ENCODE measurements at places on chromosomes 5 and 9.

- DNase-seq: no peak
Observed at GRCh38 chr5:75710637-75711036, 6.6 kb downstream of the POC5 start.

- peak; percentile 59 for DNase-seq
Observed at GRCh38 chr9:35907711-35908503, 1.4 kb upstream of the SPAAR start.

- no peak for DNase-seq
Observed at GRCh38 chr5:15550502-15551112, 50.6 kb downstream of the FBXL7 start.

DNA sequence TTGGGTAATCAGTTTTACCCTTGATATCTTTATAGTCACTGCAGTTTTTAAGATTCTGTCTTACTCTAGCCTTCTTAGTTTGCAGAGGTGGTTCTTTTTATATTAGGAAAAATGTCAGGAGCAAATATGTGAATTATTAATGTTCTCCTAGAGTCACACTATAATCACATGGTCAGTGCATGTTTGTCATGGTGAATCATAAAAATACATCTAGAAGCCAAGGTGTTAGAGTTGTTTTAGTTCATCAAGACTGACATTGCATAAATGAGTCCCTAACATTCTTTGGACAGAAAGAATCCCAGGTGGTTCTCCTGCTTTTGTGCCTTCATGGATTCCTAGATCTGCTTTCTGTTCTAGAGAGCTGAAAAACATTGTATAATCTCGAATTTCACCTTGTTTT lies 22.9 kb downstream of the ATG10 start:
- DNase-seq: peak; percentile 33

GRCh38 chr9:34346873-34347799 lies 17.8 kb downstream of the NUDT2 start:
- DNase-seq: no peak

DNA sequence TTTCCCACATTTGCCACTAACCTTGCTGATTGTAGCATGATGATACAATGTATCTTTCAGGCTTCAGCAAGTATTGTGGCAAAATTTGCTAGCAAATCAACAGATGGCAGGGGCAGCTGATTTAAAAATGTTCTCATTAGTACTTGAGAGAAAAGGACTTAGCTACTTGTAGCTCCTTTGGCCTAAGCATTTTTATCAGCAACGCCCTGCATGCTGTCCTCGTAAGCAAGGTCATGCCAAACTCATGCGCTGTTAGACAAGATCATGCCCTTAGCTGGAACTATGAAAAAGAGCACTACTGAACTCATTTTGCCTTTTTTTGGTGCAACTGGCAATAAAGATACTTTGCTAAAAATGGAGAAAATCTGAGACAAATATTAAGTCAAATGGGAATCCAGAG lies 197.1 kb downstream of the ICE1 start:
- no peak for DNase-seq

DNA sequence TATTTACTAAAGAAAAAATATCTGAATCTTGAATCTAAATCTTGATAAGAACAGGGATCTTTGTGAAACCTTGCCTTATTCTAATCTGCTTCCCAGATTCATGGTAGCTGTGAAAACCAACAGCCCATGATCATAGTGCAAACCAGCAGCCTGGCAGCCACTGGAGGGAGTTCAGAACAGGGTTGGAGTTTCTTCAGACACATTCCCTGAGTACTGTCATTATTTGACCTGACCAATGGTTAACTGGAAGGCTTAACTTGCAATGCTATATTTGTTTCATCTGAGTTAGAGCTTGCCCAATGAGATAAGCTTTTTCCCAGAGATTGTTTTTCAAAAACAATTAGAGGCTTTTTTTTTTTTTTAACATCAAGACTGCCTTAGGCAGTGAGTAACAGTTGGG lies 47.8 kb downstream of the LOX start:
- DNase-seq: peak; percentile 47

DNA sequence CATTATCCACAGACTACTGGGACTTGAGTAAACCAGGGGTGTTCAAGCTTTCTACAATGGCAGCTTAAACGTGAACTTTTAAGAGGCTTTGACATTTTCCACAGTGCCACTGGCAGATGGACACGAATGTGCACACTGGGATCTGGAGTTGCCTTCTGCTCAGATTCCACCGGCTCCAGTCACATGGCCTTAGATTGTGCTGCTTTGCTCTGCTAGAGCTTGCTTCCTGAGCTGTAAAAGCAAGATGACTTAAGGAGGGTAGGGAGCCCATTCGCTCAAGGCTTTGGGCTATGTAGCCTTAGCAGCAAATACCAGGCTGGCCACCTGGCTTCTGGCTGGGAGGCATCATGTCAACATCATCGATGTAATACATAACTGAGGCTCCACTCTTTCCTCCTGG lies 436.9 kb downstream of the MED10 start:
- no peak for DNase-seq

- peak; percentile 3 for DNase-seq
Observed at GRCh38 chr5:140073296-140073695, 30.2 kb upstream of the NRG2 start.

DNA sequence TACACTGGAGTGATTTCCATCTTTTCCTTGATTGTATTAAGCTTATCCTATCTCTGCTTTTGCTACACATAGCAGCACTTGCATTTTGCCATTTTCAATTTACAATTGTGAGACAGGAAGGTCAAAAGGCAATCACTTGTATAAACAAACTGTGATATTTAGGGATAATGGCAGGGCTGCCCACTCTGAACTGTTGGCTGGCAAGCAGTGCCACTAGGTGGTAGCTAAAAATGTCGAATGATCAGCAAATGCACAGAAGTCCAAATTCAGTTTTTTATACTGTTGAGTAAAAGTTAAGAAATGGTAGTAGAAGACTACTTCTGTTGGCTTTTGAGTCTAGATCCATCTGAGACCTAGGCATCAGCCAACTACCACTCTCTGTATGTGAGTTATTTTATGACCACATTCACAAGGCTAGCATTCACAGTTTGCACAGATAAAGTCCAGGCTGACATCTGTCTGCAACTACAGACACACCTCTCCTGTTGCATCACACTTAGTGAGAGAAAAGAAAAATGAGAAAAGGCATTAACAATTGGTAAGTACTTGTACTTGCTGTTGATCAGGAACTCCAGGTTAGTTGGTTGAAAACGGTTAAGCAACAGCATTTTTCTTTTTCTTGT lies 108.8 kb upstream of the ASTN2 start:
- DNase-seq: no peak

- peak; percentile 0 for DNase-seq
Observed at GRCh38 chr5:45578270-45578669, 117.9 kb downstream of the HCN1 start.

GRCh38 chr5:115985802-115986757 lies 23.8 kb downstream of the LVRN start:
- peak; percentile 67 for DNase-seq

GRCh38 chr5:90020575-90021538 lies 388.7 kb downstream of the CETN3 start:
- peak; percentile 94 for DNase-seq

GRCh38 chr5:119070578-119070827 lies 384 bp upstream of the DMXL1 start:
- DNase-seq: no peak

DNA sequence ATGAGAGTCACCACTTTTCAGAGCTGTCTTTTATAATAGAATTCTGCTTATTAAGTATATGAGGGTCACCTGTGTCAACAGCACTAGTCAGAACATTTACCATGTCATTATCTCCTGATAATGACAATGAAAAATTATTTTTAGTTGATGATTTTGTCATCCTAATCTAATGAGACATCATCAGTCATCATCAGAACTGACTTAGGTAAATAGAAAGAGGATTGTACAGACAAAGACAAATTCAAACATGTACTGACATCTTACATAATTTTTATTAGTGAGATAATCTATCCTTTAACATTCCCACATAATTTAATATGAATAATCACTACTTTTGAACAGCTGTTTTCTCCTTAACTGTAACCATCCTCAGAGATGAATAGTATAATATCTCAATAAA lies 22.6 kb downstream of the CDH9 start:
- no peak for DNase-seq

- DNase-seq: no peak
Observed at GRCh38 chr9:130008538-130008937, 34.5 kb downstream of the FNBP1 start.

- no peak for DNase-seq
Observed at GRCh38 chr5:1214936-1215220, 10.3 kb upstream of the SLC6A18 start.

GRCh38 chr5:141100243-141100805 lies at the start of gene PCDHB3:
TSS of gene PCDHB3 (plus strand) at chr5:141100473. CDS start at chr5:141100650, 177 bp downstream.
- DNase-seq: peak; percentile 3

DNA sequence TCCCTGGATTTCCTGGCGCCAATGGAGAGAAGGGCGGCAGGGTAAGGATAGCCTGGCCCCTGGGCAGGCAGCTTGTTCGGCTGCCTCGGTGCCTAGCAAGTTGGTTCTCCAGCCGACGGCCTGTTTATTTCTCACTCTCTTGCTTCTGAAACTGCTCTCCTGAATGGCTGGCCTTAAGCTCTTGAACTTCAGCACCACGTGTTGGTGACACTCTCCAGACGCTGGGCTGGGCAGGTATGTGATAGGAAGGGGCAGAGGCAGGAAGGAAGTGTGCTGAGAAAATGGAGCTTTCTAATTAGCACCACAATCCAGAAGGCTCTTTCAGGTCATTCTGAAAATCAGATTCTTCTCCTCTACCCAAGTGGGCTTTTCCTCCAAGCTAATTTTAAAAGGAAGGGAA lies 91.4 kb upstream of the FCN2 start:
- no peak for DNase-seq

- DNase-seq: peak; percentile 34
Observed at GRCh38 chr9:113403646-113404045, 2.6 kb upstream of the ALAD start.

DNA sequence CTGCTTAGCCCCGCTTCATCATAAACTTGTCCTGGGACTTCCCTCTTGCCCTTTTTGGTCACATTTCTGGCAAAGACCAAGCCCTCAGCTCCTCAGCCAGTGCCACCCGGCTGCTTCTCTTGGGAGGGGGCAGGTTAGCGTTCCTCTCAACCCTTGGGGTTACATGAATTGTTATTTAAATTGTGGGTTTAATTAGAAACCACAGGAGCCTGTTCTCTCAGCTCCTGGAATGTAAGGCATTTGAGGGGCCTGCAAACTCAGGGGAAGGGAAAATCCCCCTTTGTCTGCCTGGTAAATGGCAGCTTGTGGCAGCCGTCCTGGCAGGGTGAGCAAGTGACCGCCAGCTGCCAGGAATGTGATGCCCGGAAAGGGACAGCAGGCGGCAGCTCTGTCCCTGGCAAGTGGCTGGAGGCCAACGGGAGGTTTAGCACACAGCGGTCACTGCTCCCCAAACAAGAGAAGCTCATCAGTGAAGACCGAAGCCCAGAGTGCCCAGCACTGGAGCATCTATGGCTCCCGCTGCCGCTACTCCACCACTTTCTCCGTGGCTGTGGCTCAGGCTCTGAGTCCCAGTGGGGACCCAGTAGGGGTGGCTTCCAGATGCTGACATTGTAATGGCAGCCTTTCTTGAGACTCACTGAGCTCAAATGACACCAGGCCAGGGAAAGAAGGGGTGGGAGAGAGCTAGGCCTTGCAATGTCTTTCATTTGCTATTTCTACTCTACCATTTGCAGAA lies 51.7 kb downstream of the SHB start:
- DNase-seq: peak; percentile 78

DNA sequence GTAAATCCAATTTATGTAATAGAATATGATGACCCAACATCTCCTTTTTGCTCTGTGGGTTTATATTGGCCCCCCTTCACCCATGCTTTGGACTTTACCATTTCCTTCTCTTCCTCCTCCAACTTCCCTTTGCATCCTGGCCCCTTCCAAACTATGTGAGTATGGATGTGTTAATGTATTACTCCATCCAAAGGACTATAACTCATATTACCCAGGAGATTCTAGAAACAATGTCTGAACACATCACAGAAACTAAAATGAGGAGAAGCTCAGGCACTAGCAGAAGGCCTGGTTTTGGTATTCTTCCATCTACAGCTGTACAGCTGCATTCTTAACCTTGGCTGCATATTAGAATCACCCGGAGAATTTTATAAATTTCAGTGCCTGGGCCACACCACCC lies 110.7 kb downstream of the PDE4D start:
- no peak for DNase-seq

DNA sequence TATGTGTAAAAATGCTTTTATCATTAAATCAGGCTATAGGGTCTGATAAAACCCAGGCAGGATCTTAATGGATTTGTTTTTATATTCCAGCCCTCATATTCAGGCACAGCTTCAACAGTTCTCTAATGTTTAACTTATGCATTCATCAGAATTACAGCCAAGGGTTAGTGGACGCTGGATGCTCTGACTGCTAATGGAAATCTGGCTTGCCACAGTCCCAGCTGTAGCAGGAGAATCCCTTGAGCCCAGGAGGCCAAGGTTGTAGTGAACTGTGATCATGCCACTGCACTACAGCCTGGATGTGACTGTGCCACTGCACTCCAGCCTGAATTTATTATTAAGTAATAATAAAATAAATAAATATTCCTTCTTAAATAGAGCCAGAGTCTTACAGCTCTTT lies 98.0 kb downstream of the SLC25A46 start:
- DNase-seq: no peak

- peak; percentile 85 for DNase-seq
Observed at GRCh38 chr9:87545858-87546257, 48.2 kb downstream of the DAPK1 start.

DNA sequence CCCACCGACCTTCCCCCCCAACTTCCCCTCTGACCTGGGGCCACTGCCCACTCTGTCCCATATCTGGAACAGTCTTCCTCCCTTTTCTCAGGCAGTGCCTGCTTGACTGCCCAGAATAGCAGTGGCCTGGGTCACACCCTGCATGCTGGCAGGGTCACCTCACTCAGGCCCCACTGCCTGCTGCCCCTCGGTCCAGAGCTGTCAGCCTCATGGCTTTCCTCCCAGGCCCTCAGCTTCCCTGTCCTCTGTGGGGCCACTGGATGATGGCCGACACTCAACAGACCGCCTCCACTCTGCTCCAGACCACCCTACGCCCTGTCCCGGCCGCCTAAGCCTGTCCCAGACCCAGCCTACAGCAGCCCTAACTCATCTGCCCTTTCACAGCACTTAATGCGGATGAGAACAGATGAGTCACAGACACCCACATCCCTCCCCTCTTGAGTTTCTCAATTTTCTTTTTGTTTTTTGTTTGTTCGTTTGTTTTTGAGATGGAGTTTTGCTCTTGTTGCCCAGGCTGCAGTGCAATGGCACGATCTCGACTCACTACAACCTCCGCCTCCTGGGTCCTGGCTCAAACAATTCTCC lies 5.9 kb downstream of the PNPLA7 start:
- DNase-seq: peak; percentile 55

GRCh38 chr5:14115323-14115895 lies 27.7 kb upstream of the TRIO start:
- no peak for DNase-seq

DNA sequence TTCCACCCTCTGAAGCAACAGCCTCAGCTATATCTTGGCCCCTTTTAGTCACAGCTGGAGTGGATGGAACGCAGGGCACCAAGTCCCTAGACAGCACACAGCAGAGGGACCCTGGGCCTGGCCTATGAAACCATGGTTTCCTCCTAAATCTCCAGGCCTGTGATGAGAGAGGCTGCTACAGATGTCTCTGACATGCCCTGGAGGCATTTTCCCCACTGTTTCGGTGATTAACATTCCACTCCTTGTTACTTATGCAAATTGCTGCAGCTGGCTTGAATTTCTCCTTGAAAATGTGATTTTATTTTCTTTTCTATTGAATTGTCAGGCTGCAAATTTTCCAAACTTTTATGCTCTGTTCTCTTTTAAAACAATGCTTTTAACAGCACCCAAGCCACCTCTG lies 384.8 kb downstream of the PRR16 start:
- DNase-seq: no peak

Measured in iris pigment epithelial cell (primary cell).